SIG-M5 (cell line): ENCODE measurements at places on chromosomes 6 and 20.

- no peak for DNase-seq
These were observed 22.2 kb upstream of the MTRF1L start for GRCh38 chr6:153024709-153025017.

DNA sequence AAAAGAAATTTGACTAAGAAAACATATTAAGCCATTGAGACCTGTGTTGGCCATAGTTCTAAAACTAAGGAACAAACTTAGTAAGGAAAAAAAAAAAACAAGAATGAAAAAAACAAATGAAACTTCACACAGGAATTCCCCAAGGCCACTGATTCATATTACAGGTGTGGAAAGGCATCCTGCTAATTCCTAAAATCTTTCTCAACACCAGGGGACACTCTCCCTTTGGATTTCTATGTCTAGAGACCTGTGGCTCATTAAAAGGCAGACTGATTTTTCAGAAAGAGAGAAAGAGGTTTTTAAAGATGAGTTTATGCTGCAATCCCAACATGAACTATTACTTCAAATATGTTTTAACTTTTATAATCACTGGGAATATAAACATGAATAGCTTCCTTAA lies at the start of gene OR12D1:
OR12D1 (plus strand) TSS at position 341 of the 400 bp plus-strand sequence.
- no peak for DNase-seq

GRCh38 chr6:108163267-108163643 lies 2.6 kb upstream of the NR2E1 start:
- DNase-seq: no peak

- no peak for DNase-seq
These were observed 227.4 kb downstream of the LRFN2 start for GRCh38 chr6:40359808-40360207.

GRCh38 chr6:150517175-150517574 lies 82.5 kb upstream of the PLEKHG1 start:
- no peak for DNase-seq

GRCh38 chr6:62371453-62372210 lies 85.6 kb upstream of the KHDRBS2 start:
- no peak for DNase-seq
